ENCODE measurements at places on chromosomes 5 and 9. TPM values are rescaled to one million over a fixed set of nuclear protein-coding genes. Genes with fewer than 3 reads are reported as not detected.

DNA sequence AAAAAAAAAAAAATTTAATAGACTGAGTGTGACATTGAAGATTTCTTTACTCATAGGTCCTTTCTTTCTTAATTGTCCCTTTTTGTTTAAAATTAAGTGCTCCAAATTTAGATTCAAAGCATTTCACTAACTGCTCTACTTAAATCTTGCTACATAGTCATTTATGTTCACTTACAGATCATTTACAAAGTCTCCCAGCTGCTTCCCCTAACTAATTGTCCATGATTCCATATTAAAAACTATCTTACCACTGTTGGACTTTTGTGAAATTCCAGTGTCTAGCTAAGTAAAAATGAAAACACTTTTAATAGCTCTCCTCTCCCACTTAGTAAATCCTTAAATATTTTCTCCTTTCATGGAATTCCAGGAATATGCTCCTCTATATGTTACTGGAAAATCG is 850.5 kb downstream of the NR2F1-AS1 start:
- H3K36me3 ChIP-seq: no peaks in the 10 kb centered on the region
- no peak for DNase-seq
- H3K27me3 ChIP-seq: no peaks in the 10 kb centered on the region
- no peaks in the 10 kb centered on the region for H3K4me1 ChIP-seq
- H3K27ac ChIP-seq: no peak overlapping the region

DNA sequence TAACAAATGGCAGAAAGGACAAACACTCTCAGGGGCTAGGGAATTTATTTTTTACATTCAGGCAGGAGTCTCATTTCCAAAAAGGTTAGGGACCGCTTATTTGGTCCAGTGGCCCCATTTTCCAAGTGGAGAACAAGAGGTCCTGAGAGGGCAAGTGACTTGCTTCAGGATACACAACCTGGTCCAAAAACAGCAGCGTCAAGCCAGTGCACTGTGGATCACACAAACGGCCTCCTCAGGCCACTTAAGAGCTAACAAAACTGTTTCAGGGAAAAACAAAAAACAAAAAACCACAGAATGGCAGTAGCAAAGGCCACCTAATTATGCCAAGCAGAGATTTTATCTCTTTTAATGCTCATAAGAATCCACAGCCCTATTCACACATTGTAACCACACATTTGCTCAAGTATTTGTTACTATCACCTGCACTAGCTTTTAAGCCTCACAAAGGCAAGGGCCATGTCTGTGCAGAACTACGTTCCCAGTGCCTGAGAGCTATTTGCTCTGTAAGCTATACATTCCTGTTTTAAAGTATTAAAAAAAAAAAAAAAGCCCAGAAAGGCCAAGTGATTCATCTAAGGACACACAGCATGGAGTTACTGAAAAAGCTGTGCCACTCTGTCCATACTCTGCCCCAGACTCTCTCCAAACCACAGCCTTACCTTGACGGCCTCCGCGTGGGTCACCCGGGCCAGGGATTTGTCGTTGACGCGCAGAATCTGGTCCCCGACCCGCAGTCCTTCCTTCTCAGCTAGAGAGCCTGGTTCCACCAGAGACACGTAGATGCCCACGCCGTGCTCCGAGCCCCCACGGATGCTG is 1.5 kb downstream of the WHRN start:
- H3K4me3 ChIP-seq: peak overlapping the region; percentile 47

GRCh38 chr5:180206993-180207392 is 2.0 kb downstream of the RASGEF1C start:
- H3K4me3 ChIP-seq: no peak overlapping the region
- no peaks in the 10 kb centered on the region for H3K36me3 ChIP-seq
- peaks cover 22% of the 10 kb centered on the region for H3K27me3 ChIP-seq

DNA sequence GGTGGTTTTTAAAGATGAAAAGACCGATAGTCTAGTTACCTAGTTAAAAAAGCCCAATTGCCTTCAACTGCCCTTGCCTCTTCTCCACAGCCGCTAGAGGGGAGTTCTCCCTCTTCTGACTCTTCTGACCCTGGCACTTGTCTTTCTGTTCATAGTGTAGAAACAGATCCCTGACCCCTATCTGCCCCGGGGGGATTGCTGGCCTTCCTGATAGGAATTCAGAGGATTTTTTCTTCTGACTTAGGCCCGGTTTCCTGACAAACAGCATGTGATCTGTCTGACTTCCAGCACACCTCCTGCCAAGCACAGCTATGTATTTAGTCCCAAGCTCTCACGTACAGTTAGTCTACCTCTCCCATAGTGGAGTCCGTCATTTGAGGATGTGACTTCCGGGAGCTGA is 5.0 kb upstream of the TMEM268 start:
- no peak for DNase-seq
- H3K27ac ChIP-seq: no peak overlapping the region
- H3K4me3 ChIP-seq: no peak overlapping the region
- peaks cover 15% of the 10 kb centered on the region for H3K4me1 ChIP-seq

DNA sequence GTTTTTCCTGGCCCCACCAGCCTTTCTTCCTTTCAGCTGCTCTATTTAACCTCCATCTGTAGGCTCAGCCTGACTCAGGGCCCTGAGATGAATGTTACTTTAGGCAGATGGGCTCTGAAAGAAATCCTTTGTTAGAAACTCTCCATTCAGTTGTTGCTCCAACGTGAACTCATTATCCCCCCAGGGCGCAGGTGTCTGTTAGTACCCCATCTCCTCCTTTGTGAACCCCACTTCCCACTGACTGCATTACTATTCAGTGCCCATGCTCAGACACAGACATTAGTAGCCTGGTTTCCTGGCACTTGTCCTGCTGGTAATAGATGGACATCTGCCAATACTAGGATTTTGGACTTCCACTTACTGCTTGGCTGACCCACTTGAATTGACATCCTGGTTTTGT is 1271.6 kb downstream of the PTPRD start:
- H3K27me3 ChIP-seq: no peaks in the 10 kb centered on the region
- no peak for DNase-seq
- no peaks in the 10 kb centered on the region for H3K4me1 ChIP-seq
- H3K27ac ChIP-seq: no peak overlapping the region
- H3K4me3 ChIP-seq: no peak overlapping the region

GRCh38 chr9:5629312-5630080 is 589 bp downstream of the RIC1 start:
- peak; percentile 49 for DNase-seq
- H3K27ac ChIP-seq: peak overlapping the region; percentile 95
- H3K4me3 ChIP-seq: peak overlapping the region; percentile 99
- H3K27me3 ChIP-seq: no peaks in the 10 kb centered on the region
- H3K36me3 ChIP-seq: peaks cover 27% of the 10 kb centered on the region

DNA sequence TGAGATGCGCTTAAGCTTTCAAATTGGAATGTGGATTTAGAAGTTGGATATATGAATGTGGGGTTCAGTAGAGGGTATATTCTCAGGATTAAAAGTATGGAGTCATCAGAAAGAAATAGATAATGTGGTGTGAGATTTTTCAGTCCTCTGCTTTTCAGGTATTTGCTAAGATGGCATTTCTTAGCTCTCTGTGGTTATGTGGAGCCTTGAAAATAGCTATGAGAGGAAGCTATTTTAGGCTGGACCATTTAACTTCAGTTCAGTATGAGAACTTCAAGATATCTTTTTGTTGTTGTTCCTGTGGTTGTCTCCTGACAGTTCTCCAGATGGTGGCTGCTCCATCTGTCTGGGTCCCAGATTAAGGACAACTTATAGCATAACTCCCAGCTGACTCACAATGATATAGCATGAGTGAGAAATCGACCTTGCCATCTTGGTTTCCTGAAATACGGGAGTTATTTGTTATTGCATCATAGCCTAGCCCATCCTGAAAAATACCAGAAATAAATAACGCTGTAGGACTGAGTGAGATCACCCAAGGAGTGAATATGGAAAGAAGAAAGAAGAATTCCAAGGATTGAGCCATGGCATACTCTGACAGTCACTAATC is 461.5 kb downstream of the ANXA1 start:
- no peaks in the 10 kb centered on the region for H3K36me3 ChIP-seq
- no peak for DNase-seq
- H3K4me1 ChIP-seq: no peaks in the 10 kb centered on the region
- H3K27me3 ChIP-seq: no peaks in the 10 kb centered on the region
- H3K4me3 ChIP-seq: no peak overlapping the region

GRCh38 chr5:133327946-133328401 is 276.2 kb downstream of the HSPA4 start:
- no peak overlapping the region for H3K4me3 ChIP-seq
- H3K27me3 ChIP-seq: no peaks in the 10 kb centered on the region
- no peak overlapping the region for H3K27ac ChIP-seq
- no peak for DNase-seq

- H3K36me3 ChIP-seq: no peaks in the 10 kb centered on the region
- no peak for DNase-seq
- H3K27ac ChIP-seq: no peak overlapping the region
- peaks cover 18% of the 10 kb centered on the region for H3K4me1 ChIP-seq
- H3K4me3 ChIP-seq: no peak overlapping the region
Measured at GRCh38 chr5:107574287-107574686, 96.5 kb downstream of the EFNA5 start.

DNA sequence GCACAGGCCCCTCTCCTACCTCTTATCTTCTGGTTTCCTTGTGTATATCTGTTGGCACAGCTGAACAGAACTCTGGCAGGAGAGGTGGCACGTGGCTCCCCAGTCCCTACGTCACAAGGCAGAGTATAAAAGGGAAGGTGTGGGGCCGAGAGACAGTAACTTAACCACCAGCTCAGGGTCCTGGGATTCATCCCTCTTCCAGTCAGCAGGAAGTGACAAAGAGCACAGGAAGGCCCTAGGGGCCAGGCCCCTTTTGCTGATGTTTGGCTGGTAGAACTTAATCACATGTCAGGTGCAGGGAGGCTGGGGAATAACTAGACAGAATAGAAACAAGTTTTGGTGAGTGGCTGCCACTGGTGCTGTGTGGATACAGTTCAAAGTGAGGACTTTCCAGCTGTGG is 4.5 kb upstream of the ICE1 start:
- H3K27ac ChIP-seq: no peak overlapping the region
- H3K36me3 ChIP-seq: no peaks in the 10 kb centered on the region
- H3K27me3 ChIP-seq: no peaks in the 10 kb centered on the region
- H3K4me1 ChIP-seq: peaks cover 19% of the 10 kb centered on the region
- no peak for DNase-seq

DNA sequence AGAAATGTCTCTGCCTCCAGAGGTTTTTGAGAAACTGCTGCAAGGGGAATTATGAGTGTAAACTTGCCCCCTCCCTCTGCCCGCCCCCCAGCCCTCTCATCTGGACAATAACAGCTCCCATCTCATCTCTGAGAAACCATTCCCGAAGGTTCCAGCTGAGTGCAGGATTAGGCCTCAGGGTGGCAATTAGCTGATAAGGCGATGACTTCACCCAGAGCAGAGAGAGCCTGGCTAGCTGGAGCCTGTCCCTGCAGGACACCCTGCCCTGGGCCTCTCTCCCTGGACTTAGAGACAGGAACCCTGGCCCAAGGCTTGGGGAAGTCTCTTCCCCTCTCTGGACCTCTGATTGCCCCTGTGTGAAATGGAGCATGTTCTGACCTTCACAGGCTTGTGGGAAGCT is 45.7 kb upstream of the HAND1 start:
- no peaks in the 10 kb centered on the region for H3K4me1 ChIP-seq
- peaks cover 16% of the 10 kb centered on the region for H3K27me3 ChIP-seq

- H3K4me3 ChIP-seq: no peak overlapping the region
- H3K36me3 ChIP-seq: peaks cover 29% of the 10 kb centered on the region
- H3K27me3 ChIP-seq: no peaks in the 10 kb centered on the region
- no peak for DNase-seq
Measured at GRCh38 chr9:5735072-5735471, 97.8 kb downstream of the ERMP1 start.

- H3K27ac ChIP-seq: no peak overlapping the region
- peak; percentile 56 for DNase-seq
- no peaks in the 10 kb centered on the region for H3K36me3 ChIP-seq
- H3K4me3 ChIP-seq: no peak overlapping the region
Measured at GRCh38 chr9:35553670-35554543, 51.2 kb upstream of the TESK1 start.

GRCh38 chr5:139378941-139379361 is 4.1 kb downstream of the SLC23A1 start:
- peaks cover 16% of the 10 kb centered on the region for H3K4me1 ChIP-seq
- no peak overlapping the region for H3K27ac ChIP-seq
- no peak overlapping the region for H3K4me3 ChIP-seq
- H3K27me3 ChIP-seq: no peaks in the 10 kb centered on the region
- H3K36me3 ChIP-seq: peaks cover 2% of the 10 kb centered on the region

DNA sequence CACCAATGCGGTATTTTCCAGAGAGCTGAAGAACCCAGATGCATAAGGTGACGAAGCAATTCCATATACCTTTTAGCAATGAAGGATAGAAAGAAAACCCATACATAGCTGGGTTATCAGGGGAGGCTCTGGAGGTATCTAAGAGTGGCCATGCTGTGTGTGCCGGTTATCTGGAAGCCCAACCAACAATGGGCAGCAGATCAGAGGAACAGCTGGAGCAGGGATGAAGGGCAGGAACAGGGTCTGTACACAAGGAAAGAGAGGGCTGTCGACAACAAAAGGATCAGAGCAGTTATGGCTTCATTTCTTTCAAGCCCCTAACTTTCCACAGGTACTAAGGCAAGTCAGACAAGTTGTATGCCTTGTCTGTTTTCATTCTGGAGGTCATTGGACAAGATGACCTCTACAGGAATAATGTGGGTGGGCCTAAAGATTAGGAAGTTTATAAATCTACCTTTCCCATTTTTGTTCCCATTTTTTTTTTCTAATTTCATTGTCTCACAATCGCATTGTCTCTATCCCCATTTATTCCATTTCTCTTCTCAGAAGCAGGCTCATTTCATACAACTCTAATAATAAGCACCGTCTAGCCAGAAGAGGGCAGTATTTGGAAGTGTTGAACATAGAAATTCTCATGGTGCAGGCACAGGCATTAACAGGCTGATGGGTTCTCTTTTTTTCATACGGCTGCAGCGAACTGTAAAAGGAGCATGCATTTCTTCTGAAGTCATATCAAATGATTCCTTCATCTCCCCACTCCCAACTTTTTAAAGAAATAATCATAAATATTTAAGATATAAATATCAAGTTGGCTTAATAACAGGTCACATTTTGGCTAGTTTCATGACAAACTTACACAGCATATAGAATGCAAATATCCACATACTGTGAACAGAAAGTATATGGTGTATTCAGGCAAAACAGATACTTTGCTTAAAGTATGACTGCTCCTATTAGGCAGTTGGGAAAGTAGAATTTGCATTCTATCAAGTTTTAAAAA is 63.5 kb downstream of the ZNF474 start:
- no peaks in the 10 kb centered on the region for H3K4me1 ChIP-seq
- H3K4me3 ChIP-seq: no peak overlapping the region
- DNase-seq: peak; percentile 33
- H3K36me3 ChIP-seq: no peaks in the 10 kb centered on the region
- no peak overlapping the region for H3K27ac ChIP-seq

- H3K36me3 ChIP-seq: no peaks in the 10 kb centered on the region
- H3K27ac ChIP-seq: no peak overlapping the region
- no peaks in the 10 kb centered on the region for H3K27me3 ChIP-seq
Measured at GRCh38 chr9:105681313-105681712, 13.0 kb upstream of the TMEM38B start.

Gene FBP2
- total RNA-seq: not detected

Gene MLANA
- not detected for total RNA-seq

Gene SEMA4D
- total RNA-seq: 334 TPM

Gene GOLM1
- 0.87 TPM for total RNA-seq

Gene DBH
- not detected for total RNA-seq

Gene SLC27A6
- total RNA-seq: not detected

Gene IGIP
- total RNA-seq: 5.1 TPM

Measured in activated CD4-positive, alpha-beta T cell treated with anti-CD3 and anti-CD28 coated beads, Interleukin-2, amount 10 ng/mL, durations not matched to agents 7 days and 5 days (primary cell).